ENCODE measurements at places on chromosomes 16 and 17.

DNA sequence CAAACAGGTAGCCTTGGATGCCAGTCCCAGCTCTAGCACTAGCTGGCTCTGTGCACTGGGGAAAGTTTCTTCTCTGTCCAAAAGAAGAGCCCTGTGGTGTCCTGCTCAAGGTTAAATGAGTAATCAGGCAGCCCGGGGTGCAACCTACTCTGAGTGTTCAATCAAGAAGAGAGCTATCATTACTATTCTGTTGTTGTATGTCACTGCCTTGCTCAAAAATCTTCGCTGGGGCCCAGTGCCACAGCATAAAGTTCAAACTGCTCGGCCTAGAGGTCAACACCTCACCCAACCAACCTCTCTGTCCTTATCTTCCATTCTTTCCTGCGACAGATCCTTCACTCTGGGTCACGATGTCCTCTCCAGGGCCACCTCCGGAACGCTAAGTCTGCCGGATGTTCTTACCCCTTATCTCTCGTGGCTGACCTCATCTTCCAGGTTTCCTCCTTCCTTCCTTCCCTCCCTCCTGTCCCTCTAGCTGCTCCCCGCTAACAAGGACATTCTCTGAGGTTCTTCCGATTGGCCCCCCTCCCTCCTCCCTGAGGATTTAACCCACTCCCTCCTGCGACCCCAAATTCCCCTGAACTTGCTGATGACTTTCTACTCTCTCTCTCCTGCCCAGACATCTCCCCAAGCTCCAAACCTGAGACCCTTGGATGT is 4.4 kb downstream of the FDXR start:
- no peak for DNase-seq

DNA sequence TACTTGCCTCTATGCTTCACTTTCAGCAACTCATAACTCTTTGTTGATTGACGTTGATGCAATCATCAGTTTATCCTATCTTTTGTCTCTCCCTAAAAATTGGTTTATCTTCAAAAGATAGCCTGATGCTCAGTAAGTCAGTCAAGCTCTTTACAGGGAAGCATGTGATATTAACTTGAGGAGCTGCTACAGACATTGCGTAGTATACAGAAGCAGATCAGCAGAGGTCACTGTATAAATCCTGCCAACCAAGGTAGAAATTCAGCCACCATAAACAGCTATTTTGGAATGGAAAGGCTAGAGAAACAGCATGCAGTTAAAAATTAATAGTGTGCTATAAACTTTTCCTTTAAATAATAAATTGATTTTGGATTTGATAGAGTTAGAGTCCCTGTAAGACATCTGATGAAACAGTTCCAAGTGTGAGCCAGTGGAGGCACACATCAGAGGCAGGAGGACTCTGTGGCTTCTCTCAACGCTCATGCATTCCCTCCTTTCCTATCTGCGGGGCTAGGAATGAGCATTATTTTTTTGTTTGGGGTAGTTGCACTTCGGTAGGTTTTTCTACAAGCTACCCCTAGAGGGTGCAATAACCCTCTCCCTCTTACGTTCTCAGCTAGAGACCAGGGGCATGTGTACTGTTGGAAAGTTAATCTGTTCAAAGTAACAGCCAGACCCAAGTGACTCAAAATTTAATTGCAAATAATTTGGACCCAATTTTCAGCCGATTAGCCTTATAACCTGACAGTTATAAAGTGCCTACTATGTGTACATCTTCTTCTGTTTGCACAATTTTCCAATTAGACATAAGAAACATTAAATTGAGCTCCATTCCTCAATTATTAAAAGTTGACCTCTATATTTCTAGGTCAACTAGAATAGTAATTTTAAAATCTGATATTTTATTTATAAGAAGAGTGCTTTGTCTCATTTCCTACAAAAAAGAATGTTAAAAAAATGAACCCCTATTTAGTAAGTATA is 647.7 kb upstream of the SOX9 start:
- peak; percentile 79 for DNase-seq

DNA sequence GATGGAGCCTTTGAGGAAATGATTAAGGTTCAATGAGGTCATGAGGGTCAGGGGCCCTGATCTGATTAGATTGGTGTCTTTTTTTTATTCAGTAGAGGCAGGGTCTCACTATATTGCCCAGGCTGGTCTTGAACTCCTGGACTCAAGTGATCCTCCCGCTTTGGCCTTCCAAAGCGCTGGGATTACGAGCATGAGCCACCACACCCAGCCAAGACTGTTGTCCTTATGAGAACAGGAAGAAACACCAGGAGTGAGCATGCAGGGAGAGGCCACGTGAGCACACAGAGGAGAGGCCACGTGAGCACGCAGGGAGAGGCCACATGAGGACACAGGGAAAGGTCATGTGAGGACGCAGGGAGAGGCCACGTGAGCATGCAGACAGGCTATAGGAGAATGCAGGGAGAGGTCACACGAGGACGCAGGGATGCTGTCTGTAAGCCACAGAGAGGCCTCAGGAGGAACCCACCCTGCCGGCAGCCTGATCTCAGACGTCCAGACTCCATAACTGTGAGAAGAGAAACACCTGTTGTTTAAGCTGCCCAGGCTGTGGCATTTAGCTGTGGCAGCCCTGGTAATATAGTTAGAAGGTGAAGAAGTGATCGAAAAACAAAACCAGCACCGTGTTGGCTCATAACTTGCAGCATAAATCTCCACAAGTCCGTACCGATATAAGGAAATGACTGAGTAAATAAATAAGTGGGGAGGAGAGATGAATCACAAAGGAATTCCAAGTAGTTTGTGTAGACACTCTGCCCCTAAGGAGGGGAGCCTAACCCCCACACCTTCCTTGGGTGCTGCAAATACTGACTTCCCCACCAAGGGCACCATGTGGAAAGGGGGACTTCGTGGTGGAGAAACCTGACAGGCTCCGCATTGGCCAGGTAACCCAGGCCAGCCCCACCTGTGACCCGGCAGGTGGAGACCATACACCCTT is 14.6 kb upstream of the CSNK1D start:
- no peak for DNase-seq

DNA sequence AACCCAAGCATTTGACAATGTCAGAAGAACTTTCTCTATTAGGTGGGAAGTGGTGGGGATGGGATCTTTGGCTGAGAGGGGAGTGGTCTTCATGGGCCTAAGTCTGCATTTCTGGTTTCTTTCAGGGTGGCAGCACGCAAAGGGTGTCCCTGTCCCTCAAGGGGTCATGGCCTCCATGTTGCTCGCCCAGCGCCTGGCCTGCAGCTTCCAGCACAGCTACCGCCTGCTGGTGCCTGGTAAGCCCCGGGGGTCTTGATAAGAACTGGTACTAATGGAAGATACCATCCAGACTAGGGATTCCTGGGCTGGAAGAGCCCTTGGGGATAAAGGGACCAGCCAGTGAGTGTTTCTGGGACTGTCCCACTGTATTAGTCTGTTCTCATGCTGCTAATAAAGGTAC is 61.2 kb downstream of the ABAT start:
- no peak for DNase-seq

- DNase-seq, result peak; percentile 77
Observed at GRCh38 chr17:38922538-38923297, 2.7 kb upstream of the LASP1NB start.

DNA sequence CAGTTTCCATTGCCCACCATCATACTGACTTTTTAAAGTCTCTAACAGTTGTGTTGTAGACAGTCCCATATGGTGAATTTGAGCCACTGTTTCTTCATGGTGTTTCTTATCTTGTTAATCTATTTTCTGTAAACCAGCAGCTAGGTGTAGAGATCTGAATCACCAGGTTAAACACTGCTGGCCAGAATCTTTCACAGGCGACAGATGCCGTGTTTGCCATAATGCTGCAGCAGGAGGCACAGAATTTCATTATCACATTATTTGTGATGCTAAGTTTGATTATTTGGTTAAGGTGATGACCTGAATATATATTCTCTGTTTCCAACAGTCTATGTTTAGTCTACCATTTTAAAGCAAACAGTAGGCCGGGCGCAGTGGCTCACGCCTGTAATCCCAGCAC is 11.5 kb upstream of the CNGB1 start:
- DNase-seq, result no peak

- DNase-seq, result no peak
Observed at GRCh38 chr17:48769009-48769675, 40.6 kb upstream of the HOXB13 start.

GRCh38 chr16:64225036-64225435 is 896.8 kb downstream of the CDH11 start:
- no peak for DNase-seq

GRCh38 chr16:11651796-11652195 is 16.5 kb upstream of the SNN start:
- no peak for DNase-seq
